ENCODE measurements at places on chromosomes 2 and 18.

DNA sequence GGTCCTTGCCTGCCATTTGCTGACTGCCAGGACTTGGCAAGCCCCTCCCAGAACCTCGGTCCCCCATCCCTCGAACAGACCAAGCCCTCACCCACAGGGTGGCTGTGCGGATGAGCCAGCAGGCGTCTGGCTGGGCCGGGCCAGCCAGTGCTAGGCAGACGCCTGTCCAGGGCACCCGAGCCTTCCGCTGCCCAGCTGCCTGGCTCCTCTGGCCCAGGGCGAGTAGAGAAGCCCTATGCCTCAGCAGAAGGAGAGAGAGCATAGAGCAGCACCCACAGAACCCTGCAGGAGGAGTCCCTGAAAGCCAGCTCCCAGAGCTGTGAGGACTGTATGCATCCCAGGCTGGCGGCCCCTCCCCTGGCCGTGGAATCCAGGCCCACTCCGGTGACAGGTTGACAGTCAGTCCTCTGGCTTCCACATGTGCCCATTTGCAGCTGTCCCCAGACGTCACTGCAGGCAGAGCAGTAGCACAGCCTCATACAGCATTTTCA, 62.1 kb upstream of the GLI2 start:
- DNase-seq, result no peak

- no peak for DNase-seq
Measured at GRCh38 chr18:31424383-31424988, 23.1 kb upstream of the DSG3 start.

DNA sequence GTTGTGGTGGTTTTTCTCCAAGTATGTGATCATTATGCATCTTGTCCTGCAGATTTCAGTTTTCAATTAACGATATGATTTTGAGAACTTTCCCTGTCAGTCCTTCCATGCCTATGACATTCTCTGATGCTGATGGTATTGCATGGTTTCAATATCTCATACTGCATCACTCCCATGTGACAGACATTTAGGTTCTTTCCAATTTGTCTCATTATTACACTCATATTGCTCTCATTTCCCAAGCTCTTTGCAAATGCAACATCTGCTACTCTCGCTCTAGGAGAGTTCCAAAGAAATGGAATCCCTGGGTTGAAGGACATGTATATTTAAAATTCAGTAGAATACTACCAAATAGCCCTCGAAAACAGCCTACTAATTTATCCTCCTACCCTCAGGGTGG, 125.5 kb downstream of the MARCHF4 start:
- no peak for DNase-seq

DNA sequence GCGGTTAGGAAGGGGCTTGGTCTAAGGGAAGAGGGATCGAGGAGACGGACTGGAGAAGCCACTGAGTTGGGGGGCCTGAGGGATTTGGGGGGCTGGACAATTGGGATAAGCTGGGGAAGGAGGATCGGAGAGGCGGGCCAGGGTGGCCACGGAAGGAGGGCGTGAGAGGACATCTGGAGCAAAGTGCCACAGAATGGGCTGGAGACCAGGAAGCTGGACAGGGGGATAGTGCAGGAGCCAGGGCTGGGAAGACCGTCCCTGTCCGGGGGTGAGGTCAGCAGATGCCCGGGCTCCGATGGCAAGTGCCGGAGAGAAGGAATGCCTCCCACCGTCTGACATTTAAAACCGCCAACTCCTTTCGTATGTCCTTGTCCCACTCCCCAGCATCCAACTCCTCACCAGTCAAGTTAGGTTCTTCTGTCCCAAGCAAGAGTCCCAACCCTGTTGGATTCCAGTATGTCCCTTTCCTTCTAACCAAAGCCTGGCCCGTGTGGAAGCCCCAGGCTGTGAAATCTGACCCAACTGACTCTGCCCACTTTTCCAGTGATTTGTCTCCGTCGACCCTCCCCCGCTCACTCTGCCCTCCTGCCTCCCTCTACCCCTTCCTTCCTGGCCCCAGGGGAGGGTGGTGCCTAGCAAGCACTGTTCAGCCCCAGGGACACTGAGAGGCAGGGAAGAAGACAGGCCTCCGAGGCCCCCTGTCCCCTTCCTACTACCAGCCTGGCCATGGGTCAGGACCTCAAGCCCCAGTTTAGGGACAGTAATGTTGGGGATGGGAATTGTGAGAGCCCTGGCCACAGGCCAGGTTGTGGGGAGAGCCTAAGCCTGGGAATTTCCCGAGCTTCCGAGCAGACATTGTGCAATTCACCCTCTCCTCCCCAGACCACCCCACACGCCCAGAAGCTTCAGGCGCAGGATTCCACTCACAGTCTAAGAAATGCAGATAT, 31.5 kb upstream of the TMBIM1 start:
- DNase-seq, result no peak

DNA sequence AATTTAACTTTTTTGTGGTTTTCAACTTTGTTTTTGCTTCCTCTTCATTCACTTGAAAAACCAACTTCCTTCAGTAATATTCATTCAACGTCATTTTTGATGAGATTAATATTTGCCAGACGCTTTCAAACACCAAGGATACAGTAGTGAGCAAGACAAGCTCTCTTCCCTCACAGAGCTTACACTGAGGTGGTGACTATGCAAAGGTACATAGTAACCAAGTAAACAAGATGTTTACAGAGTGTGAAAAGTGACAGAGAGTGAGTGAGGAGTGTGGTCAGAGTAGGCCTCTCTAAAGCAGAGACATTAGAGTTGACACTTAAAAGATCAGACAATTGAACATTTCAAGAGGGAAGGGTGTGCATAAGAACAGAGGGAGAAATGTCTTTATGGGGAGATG, 155.5 kb downstream of the TMEM247 start:
- DNase-seq, result no peak

DNA sequence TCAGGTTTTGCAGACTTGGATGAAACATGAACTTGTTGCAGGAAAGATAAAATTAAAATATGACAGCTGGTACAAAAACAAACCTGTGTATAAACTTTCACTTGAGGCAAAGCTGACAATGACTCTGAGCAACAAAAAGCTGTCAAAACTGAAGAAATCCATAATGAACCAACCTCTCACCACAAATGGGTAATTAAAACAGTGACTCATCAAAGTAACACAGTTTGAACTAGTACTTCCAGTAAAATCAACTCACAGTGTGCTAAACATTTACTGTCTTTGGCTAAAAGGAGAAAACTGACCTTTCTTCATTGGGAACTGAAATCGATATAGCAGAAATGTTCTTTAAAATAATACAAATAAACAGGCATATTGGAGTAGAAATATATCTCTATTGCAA, 209.7 kb downstream of the WDPCP start:
- DNase-seq, result no peak

DNA sequence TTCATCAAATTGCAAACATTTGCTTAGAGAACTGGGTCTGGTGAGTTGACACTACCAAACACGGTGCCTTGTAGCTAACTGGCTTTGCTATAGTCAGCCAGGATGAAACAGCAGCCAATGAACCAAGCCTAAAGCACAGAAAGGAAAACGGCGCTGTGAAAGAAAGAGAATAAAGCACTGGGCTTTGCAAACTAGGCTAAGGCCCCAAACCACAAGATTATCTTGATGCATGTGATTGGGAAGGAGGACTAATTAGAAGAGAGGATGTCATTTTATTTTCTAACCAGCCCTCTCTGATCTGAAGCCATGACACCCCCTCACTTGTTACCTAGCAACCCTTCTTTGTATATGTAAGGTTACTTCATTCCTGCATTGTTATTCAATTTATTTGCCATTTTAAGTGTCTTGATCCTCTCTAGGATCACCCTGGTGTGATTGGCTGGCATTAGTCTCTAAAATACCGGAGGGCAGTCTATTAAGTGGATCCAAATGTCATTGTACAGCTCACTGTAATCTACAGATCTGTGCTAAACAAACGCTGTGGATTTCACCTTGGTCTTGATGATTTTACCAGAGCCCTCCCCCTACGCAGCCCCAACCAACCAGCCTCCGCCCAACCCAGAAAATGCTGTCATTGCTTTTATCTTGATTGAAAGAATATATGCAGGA, 395.4 kb upstream of the ACVR2A start:
- no peak for DNase-seq

DNA sequence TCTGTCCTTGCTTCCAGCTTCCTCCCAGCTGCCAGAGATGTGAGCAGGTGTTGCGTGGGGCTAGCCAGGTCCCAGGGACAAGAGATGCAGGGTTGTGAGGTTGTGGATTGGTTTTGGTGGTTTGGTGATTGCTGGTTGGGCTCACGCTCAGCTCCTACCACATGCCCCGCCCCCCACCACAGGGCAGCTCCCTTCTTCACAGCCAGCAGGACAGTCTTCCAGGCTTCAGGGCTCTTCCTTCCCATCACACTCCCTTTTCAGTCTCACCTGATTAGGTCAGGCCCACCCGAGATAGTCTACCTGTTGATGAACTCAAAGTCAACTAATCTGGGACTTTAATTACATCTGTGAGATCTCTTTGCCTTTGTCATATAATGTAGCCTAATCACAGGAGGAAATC, 52.0 kb upstream of the GLI2 start:
- no peak for DNase-seq

GRCh38 chr2:40085786-40086185, 306.7 kb upstream of the THUMPD2 start:
- DNase-seq, result no peak

DNA sequence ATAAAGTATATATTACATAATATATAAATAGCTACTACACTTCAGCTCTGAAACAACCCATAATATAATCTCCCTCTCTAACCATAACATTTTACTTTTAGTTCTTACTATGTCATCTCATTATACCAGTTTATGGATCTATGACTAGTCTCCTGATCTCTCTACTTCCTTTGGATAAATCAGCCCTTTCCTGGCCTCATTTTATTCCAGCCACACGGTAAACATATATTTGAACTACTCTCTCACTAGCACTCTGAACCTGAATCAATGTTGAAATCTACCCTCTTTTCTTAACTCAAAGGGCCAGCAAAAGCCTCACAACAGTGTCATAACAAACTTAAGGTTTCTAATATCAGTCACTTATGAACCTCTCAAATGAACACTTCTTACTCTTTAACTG, 62.6 kb downstream of the BAZ2B start:
- DNase-seq, result no peak

DNA sequence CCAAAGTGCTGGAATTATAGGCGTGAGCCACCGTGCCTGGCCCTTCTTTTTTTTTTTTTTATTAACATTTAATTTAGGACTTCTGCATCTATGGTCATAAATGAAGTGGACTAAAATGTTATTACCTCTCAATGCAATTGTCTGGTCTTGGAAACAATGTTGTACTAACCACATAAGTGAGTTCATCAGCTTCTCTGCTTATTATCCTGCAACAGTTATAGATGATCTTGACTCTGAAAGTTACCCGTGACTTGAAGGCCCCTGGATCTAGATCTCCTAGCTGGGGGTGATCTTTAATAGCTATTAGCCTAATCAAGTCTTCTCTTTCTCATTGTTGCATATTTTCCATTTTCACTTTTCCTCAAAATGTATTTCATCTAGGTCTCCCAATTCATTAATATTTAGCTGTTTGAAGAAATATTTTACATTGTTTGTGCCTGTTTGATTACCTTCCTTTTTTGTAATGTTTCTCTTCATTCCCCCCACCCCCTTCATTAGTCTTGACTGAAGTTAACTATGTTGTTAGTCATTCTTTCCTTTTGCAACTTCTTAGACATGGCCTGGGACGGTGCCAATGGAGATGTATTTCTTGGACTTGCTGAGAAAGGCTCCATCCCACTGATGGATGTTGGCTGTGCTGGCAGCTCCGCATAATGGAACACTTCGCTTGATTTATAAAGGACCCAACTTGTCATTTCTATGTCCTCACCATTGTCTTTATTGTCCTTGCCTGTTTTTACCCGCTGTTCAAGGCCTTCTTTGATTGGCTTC, 141.6 kb upstream of the RIOK3 start:
- no peak for DNase-seq

GRCh38 chr18:48340560-48340959, 68.6 kb downstream of the ZBTB7C start:
- no peak for DNase-seq

DNA sequence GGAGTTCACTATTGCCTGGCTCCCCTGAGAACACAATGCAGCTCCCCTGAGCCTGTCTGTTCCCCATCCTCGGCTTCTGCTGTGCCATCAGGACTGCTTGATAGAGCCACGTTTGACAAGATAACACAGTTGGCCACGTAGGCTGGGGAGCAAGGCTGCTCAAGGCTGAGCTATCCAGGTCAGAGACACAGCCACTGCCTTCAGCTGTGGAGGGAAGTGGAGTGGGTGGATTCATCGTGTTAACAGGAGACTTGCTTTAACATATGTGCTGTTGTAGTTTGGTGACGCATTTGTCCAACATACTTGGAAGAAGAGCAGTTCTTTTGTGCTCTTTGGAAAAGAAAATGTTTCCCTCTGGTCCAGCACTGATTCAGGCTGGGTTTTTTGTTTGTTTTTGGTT, 68.8 kb downstream of the WDSUB1 start:
- no peak for DNase-seq

- DNase-seq, result no peak
Measured at GRCh38 chr2:128367601-128368359, 49.1 kb upstream of the HS6ST1 start.

DNA sequence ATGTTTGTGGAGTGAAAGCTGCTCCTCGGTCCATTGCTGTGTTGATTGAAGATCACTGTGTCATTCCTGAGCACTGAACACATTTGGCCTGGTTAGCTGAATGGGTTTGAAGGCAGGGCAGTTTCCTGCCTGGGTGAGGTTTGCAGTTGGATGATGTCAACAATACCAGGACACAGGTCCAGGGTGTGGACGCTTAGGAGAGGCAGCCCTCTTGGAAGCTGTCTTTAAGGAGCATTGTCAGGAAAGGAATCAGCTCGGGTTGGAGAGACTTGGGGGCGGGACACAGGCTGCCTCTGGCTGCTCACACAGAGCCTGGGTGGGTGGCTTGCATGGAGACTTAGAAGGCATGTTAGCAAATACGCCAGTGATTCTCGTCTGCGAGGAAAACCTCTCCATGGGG, 237.7 kb downstream of the SEPTIN10 start:
- DNase-seq, result no peak

DNA sequence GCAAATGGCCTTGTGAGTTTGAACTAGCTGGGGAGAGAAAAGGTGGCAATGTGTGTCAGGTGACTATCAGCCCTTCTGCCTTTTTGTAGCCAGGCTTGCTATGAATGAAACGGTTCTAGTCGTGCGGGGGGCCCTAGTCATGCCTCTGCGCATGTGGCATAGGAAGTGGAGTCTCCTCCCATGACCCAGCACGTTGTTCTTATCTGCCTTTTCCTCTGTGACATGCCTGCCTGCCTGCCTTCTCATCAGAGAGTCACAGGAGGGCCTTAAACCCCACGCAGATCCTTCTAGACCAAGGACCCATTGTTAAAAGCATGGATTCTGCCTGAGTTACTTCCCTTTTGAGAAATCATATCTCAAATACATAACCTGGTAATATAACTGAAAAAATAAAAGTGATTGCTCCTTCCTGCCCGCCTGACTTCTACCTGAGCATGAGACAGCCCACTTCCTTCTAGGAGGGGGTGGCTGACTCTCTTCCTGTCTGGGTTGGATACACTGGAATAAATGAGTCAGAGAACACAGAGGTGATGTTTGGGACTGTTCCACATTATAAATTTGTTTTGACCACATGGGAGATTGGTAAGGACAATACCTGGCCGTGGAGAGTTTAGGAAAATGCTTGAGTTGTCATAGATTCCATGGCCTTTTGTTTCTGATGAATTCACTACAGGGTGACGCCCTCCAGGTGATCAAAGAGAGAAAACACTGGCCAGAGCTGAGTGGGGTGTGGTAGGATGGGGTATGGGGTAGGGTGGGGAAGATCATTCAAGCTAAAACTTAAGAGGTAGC, 49.8 kb downstream of the FBLN7 start:
- DNase-seq, result no peak
